Activated T-helper 2 cell treated with anti-CD3 and anti-CD28 coated beads, Interferon-gamma antibody, Interleukin-2, Interleukin-4, amounts not matched to agents 10 μg/mL and 5 μg/mL and 100 μg/mL, durations not matched to agents 14 hours and 24 hours and 36 hours (primary cell): ENCODE measurements at places on chromosomes 11 and 22. TPM values are rescaled to one million over a fixed set of nuclear protein-coding genes. Genes with fewer than 3 reads are reported as not detected.

- no peak for DNase-seq
Measured at GRCh38 chr22:29329581-29329980, 14.1 kb upstream of the RASL10A start.

- no peak for DNase-seq
Measured at GRCh38 chr11:59222464-59223060, 9.8 kb upstream of the MPEG1 start.

Gene CTNND1
- 6.2 and 7.5 TPM in 2 replicates for total RNA-seq

Gene DRICH1
- 0.50 and 0.57 TPM in 2 replicates for total RNA-seq

GRCh38 chr11:115743719-115744118 is 239.5 kb upstream of the CADM1 start:
- DNase-seq = no peak

GRCh38 chr11:72743321-72744221 is 8.6 kb downstream of the ARAP1 start:
- DNase-seq = no peak
